ENCODE measurements at places on chromosomes 12 and 14.

DNA sequence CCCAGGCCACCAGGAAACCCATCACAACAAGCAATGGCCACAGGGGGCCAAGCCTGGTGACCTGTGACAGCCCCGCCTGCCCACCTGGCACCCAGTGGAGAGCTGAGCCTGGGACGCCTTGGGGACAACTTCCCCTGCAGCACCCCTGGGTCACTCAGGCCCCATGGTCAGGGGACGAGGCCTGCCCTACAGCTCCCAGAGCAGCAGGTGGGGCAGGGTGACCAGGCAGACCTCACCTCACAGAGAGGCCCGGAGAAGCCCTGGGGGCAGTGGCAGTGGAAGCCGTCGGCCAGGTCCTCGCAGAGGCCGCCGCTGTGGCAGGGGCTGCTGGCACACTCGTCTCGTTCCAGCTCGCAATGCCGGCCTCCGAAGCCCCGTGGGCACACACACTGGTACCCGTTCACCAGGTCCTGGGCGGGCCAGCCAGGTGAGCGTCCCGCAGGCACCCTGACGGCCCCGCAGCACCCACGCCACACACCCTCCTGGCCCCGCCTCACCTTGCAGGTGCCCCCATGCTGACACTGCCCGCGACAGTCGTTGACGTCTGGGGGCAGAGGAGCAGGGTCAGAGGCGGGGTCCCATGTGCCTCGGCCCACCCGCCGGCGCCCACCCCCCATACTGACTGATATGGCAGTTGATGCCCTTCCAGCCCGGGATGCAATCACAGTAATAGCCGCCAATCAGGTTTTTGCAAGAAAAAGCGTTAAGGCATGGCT, 18.1 kb downstream of the JAG2 start:
- no peak for DNase-seq

DNA sequence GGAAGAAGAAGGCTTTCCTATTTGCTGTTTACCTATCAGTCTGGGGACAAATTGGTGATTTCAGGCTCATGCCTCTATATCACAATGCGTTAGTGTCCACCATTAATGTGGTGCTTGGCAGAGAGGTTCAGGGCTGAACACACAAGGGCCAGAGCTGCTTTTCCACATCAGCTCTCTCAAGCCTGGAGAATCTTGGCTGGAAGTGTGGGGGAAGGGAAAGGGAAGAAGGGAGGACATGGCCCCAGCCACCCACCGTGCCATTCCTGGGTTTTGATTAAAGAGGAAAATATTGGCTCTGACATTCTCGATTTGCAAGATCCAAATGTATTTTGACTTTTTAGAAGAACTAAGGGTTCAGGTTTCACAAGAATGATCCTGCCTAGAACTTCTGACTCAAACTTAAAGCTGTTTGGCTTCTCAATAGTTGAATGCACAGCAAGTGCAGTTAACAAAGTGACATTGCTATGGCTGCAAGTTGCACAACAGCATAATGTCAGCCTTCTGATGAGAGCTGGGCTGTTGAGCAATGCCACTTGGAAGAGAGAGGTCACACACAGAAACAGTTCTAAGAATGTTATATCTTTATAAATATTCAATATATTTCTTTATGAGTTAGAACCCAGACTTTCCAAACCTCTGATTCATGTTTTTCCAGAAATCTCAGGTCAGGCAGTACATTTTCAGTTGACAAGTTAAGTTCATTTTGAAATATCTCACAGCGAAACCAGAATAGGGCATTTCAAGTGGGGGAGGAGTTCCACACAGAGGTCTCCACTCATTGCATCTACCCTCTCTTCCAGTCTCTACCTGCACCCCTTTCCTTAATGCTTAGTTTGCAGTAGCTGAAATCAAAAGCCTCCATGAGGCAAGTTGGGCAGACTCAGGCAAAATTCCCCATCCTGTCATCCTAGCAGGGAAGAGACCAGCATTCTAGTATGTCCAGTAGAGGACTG, 25.3 kb downstream of the IGF1 start:
- peak; percentile 2 for DNase-seq

DNA sequence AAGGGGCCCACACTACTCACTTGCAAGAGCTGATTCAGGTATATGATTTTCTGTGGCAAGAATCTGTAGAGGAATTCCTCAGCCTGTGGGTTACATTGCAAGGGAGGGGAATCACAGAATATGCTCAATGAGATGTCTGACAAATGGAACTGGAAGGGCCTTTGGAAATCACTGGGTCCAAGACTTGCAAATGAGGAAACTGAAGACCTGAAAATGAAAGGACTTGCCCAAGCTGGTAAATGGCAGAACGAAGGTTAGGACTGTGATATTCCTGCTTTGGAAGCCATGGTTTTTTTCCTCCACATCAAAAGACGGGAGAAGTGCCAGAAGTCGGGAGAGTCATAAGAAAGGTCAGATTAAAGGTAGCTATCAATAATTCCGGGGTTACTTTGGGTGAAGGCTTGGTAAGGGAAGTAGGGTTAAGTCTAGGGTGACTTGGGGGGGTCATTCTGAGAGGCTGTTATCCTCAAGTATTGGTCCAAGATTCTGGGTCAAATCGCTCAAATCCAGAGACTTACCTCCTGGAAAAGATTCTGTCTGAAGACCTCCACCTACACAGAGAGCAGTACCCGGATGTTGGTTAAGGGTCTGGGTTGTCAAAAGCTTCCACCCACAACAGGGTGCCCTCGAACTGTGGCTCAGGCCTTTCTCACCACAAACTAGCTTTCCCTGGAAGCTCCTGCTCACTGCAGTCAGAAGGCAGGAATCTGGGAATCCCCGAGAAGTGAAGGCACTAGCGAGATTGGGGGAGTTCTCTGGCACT, 539 bp downstream of the PSME2 start:
- DNase-seq: peak; percentile 30

GRCh38 chr12:83197483-83197914, 510.8 kb downstream of the TMTC2 start:
- DNase-seq: no peak

- no peak for DNase-seq
Observed at GRCh38 chr12:111642681-111643426, 42.9 kb downstream of the BRAP start.

GRCh38 chr12:115451780-115452736, 768.1 kb upstream of the TBX3 start:
- DNase-seq: no peak

DNA sequence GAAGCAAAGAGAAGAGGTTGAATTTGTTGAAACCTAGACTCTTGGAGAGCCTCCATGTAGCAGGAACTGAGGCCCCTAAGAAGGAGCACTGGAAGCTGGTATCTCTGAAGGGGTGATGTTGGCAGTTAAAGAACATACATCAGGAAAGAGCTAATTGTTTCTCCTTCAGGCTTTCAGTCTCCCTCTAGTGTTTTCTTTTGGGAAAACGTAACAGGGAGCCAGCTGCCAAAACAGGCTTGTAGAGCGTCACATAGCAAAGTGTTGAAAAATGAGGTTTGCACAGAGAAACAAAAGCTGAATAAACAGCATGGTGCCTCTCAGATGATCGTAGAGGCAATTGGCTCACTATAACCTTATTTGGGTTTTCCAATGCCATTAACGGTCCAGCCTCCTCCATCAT, 46.9 kb upstream of the CAND1 start:
- DNase-seq: peak; percentile 65

DNA sequence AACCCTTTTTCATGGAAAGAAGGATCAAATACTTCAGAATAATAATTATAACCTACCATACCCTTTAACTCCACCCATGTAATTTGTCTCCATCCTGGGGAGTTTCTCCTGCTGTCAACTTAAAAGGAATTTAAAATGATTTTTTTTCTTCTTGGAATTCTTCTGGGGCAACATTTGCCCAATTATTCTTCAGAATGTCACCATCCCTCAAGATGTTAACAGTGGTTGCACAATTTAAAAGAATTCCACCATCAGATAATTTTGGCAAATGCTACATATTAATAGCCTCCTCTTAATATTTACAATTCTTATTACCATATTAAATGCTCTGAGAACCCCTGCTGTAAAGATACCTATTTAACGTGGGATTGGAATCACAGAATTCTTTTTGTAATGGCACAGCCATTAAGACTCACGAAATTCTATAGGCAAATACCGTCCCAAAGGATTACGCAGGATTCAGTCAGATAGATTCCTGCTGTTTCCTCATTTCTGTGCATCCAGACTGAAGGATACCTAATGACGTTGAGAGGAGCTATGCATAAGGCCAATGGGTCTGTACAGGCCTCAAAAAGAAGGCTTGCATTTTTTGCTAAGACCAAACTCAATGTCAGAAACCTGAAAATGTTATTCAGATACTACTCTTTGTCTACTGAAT, 177.5 kb downstream of the DAD1 start:
- no peak for DNase-seq

- peak; percentile 74 for DNase-seq
Observed at GRCh38 chr14:71321574-71322315, 414.5 kb downstream of the PCNX1 start.

- DNase-seq: no peak
Observed at GRCh38 chr14:104665657-104666522, 23.5 kb upstream of the INF2 start.

DNA sequence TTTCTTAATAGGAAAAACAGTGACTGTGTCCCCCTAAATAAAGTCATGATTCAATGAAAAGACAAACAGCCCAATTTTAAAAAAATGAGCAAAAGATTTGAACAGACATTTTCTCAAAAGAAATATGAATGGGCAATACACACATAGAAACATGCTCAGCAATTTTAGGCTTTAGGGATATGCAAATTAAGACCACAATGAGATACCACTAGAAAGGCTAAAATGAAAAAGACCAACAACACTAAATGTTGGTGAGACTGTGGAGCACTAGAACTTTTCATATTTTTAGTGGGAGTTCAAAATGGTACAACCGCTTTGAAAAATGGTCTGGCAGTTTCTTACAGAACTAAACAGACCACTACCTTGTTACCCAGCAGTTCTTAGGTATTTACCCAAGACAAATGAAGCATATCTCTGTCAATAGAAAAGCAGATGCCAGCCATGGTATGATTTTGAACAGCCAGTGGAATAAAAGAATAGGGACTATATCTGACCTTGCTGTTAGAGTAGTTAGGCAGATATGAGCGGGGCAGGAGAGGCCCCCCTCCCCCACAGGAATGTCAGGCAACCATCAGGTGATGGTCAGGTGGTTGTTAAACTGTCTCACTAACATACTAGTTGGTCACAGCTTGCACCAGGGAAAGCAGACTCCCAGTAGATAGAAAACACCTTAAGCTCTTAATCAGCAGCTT, 108.8 kb downstream of the PRKCH start:
- no peak for DNase-seq

DNA sequence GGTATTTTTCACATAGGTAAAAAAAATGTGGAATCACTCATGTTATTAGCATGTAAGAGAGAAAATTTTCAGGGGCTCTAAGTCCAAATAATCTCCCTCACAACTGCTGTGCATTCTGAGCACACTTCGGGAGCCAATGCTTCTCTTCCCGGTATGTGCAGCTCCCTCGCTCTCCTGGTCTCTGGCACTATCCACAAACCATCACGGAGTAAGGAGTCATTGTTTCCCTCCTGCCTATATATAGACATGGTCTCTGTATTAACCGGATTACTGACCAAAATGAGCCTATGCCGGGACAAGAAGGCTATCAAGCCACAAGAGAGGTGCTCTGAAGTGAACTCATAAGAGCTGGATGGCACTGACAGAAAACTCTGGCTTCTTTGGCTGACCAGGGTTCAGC, 13.4 kb downstream of the HECTD4 start:
- DNase-seq: no peak

- DNase-seq: peak; percentile 1
Observed at GRCh38 chr14:48973151-48973550, 613.0 kb downstream of the RPS29 start.
